ENCODE measurements at places on chromosomes 3 and 15.

DNA sequence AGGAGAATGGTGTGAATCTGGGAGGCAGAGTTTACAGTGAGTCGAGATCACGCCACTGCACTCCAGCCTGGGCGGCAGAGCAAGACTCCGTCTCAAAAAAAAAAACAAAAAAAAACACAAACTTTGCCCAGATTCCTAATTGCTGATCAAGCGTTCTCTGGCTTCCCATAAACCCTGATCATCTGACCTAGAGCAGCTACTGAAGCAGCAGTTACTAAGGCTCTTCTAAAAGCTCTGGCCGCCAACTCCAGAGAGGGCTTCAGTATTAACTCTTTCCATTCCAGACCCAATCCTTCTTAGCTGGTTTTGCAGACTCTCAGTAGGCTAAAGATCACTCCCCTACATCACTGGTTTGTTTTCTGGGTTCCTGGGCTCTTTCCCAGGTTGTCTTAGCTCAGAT, 201.6 kb downstream of the IGSF11 start:
- DNase-seq, result no peak

DNA sequence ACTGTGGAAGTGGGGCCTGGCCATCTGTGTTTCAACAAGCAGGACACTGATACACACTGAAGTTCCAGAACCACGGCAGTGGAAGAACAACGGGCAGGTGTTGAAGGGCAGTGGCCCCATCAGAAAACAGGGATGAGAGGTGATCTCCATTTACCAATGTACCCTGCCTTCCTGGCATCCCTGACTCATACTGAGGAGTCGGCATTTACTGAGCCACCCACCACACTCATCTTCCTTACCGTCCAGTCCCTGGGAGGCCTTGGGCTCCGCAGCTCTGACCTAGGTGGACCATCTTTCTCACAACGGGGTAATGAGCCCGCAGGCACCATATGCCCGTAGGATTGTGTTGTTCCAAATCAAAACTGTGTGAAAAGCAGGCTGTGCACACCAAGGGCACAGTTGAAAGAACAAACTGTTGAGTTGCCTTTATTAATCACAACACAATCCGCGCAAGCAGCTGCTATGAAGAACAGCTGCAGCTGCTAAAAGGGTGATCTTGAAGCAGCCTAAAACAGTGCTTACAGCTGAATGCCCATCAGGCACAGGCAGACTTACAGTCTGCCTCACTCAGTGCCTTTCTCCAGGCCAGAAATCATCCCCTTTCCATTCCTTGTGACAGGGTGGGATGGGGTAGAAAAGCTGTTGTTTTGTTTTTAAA, 12.9 kb downstream of the MB21D2 start:
- no peak for DNase-seq

- DNase-seq, result no peak
Measured at GRCh38 chr15:76078285-76078877, 18.6 kb downstream of the TMEM266 start.

DNA sequence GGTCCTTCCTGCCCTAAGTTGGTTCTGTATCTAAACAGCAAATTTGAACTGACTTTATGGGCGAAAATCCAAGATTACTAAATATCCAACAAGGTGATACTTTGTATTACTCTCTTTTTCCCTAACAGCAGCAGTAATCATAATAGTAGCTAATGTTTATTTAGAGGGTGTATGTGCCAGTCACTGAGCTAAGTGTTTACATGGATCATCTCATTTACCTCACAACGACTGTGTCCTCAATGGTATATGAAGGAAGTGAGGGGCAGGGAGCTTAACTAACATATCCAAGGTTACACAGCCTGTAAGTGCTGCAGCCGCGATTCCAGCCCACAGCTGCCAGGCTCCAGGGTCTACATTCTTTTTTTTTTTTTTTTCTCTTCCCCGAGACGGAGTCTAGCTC, 10.3 kb upstream of the LRRC34 start:
- DNase-seq, result no peak

GRCh38 chr3:17678116-17678741, 64.2 kb downstream of the TBC1D5 start:
- DNase-seq, result no peak

Measured in stimulated activated naive CD4-positive, alpha-beta T cell (primary cell).